ENCODE measurements at places on chromosomes 7 and 10. TPM values are rescaled to one million over a fixed set of nuclear protein-coding genes. Genes with fewer than 3 reads are reported as not detected.
A peak's percentile ranks its signal among the peaks of the same experiment; 100 is the strongest.

Gene CALML3
- polyA plus RNA-seq, result not detected

DNA sequence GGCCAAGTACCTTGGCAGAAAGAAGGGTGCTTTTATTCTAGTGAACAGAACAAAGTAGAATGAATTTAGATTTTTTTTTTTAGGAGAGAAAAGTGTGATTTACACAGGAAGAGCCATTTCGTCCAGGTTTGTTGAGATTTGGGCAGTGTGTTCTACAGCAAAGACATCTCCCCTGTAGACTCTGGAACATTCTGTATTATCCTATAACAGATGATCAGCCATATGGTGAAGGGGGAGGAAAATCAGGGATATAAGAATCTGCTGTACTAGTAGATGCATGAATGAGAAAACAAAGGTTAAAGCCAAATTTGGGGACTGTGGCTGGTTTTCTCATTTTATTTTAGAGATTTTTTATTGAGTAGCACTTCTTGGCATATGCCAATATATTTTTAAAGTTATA is 453.7 kb upstream of the LRRTM3 start:
- no peak for DNase-seq

GRCh38 chr10:6033954-6034353 is 28.2 kb downstream of the IL2RA start:
- no peak for DNase-seq

Gene PTPRE
- polyA plus RNA-seq, result 1.5 TPM

DNA sequence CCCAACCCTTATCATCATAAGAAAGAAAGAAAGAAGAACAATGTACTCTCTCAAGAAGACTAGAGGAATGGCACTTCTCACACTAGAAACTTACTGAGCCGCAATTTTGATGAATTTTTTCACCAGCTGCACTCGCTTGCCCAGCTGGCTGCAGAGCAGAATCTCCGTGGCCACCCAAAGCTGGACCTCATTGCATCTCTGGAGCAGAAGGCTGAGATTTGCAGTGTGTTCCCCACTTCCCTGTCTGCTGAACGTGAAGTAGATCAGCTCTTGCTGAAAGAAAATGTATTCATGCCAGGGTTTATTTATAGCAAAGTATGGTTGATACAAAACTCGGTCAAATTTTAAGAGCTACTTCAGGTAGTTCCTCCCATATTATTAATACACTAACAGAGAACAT is 199.3 kb upstream of the CDCA7L start:
- no peak for DNase-seq

- no peak for DNase-seq
These were observed 8.3 kb downstream of the ALKBH4 start for GRCh38 chr7:102456327-102456726.

DNA sequence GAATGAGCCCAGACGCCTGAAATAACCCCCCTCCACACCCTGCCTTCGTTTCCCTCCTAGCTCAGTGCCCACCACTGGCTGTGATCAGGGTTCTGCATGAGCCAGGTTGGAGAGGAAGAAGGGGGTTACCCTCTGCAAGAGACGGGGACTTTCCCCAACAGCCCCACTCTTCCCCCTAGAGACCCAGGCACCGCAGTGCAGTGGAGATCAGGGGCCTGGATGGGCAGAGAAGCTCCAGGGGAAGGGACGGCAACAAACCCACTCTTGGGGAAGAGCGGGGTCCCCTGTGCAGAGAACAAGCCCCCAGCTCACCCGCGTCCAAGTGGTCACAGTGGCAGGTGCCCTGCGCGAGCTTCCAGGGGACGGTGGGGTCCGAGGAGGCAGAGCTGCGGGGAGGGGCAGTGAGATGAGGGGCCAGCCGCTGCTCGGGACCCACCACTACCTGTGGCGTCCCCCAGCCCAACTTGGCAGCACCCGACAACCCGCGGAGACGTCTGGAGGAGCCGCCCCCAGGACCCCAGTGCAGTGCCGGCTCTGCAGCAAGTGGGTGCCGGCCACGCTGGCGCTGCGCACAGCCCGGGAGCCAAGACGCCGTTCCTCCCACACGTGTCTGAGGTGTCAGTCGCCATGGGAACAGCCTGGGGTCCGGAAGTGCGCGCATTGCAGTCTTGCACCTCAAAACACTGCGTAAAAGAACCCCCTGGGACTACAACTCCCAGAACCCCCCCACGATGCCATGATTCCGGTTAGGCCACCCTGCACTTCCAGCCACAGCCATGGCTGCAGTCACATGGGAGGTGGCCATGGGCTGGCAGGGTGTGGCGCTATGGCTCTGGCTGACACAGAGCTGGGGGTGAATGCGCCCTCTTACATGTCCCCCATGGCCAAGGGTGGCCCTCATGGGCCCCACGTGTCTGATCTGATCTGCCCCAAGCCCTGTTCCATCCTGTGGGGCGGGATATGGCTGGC is 45.8 kb upstream of the WIPI2 start:
- peak; percentile 16 for DNase-seq

DNA sequence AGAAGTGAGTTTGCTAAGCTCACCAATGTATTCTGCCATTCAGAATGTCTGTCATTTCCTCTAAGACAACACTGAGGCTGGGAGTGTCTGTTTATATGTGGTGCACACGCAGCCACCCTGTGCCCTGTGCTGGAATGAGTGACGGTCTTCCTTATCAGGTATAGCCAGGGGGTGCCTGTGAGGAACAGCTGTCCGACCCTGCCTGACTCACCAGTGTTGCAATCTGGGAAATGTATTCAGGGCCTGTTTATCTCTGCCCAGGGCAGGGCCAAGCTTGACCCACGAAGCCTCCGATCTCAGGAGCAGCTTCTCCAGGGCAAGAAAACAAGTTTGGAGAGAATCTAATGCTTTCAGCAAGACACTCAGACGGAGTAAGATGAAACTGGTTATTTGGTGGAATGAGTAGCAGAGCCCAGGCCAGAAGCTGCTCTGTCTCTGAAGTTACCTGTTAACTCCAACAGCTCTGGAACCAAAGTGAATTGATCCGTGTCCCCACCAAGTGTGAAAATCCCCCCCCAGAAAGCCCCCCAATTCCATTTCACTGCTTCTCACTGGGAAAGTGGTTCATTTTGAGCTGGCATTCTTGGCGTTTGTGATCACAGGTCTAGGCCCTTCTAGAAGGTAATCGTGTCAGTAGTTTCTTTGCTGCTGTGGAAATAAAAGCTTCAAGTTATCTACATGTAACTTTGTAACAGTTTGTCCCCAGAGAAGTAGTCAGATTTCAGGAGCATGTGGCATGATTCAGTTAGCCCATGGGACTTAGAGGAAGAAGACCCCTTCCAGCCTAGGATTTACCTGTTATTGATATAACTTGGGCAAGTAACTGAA is 6.1 kb upstream of the UBE2H start:
- DNase-seq, result peak; percentile 85

Gene TDRD1
- not detected for polyA plus RNA-seq

DNA sequence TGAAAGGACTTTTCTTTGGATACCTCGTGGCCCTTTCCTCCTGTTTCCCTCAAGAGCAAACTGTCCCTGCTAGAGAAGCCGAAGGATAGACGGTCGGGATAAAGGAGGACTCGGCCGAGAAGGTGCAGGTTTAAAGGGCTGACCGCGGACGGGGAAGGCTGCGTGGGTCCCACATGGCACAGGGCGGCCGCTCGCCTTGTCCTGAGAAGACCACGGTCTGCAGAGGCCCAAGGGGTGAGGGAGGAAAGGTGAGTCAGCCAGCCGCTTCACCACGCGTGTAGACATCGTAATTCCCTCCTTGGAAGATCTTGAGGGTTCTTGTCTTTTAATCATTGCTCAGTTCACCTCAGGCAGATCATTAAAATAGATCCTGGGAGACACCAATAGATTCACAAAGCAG is 253.8 kb downstream of the DPP6 start:
- DNase-seq, result no peak

Gene GLI3
- 1.2 TPM for polyA plus RNA-seq

- no peak for DNase-seq
These were observed 1.8 kb upstream of the EFCAB10 start for GRCh38 chr7:105583061-105583460.

Gene VAX1
- polyA plus RNA-seq, result not detected

GRCh38 chr10:19958787-19959186 is 142.6 kb downstream of the PLXDC2 start:
- DNase-seq, result no peak

GRCh38 chr10:131946321-131946751 is 35.4 kb downstream of the BNIP3 start:
- no peak for DNase-seq

DNA sequence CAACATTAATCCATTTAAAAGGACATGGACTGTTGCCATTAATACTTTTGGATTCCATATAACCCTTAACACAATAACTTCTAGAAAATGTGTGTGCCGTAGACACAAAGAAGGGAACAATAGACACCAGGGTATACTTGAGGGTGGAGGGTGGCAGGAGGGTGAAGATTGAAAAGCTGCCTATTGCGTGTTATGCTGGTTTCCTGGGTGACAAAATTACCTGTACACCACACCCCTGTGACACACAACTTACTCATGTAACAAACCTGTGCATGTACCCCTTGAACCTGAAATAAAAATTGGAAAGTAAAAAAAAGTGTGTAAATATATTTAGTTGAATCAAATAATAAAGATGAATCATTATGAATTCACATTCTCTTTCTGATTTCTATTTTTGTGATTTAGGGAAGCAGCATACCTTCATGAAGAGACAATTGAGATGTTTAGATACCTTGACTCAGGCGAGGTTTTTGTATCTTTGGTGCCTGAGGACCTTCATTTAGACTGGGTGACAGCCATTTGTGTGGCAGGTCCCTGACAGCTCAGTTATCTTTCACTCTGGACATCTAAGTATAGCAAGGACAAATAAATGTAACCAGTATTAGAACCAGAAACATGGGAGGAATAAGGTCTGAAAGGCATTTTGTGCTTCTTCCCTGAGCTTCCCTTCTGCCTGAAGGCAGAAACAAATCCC is 28.7 kb downstream of the GIMAP8 start:
- no peak for DNase-seq

GRCh38 chr7:44286618-44287487 is 38.5 kb downstream of the CAMK2B start:
- peak; percentile 11 for DNase-seq

Gene HOGA1
- polyA plus RNA-seq, result 1.7 TPM

Gene IQUB
- 0.28 TPM for polyA plus RNA-seq

DNA sequence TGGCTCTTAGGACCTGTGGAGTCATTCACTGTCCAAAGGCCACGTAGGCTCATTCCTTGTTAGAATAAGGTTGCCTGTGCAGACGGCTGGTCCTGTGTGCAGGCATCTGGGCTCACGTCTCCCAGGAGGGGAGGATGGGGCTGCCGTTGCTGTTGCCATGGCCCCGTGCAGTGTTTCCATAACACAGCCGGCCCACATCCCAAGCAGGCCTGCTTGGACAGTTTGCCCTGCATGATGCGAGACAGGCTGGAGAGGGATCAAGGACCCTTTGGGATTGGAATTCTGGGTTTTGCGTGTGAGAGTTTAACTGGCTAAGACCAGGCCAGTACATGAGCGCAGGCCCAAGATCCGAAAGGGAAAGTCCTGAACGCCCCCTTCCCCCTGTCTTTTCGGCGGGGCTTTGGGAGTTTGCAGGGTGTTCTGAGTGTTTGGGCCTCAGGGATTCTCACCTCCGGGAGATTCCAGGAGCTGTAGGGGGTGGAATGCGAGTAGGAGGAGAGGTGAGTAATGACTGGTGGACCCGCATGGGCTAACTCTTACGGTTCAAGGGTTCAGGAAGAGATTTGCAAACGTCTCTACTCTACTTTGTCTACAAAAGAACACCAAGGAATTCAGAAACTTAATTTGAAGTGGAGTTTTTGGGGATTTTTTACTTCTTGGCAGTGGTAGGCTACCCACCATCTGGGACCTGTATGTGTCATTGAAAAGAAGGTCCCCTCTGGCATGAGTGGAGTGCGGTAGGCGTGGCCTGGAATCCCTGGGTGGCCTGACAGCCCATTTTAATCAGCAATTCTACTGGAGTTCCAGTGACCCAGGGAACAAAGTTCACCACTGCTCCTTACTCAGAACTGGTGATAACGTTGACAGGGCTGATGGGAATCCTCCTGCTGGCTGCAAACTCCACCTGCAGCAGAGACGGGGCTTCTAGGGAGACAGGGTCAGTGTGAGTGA is 125.4 kb downstream of the ITIH5 start:
- DNase-seq, result peak; percentile 49

DNA sequence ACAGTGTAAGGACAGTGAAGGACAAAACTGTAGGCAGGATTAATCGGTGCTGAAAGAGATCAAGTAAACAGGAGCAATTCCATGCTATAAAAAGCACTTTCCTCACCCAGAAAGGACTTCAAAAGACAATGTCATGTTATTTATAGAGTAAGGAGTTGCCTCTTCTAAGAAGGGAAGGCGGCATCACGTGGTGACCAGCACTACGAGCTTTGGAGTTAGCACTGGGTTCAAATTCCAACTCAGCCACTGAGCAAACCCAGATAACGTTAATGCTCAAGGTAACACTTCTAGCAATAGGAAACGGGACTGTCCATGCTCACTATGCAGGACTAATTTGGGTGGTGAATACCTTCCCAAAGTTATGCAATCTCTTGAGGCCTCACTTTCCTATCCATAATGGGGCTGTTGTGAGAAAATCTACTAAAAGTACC is 715 bp upstream of the PANK1 start:
- no peak for DNase-seq

Gene PTPRZ1
- polyA plus RNA-seq, result not detected

DNA sequence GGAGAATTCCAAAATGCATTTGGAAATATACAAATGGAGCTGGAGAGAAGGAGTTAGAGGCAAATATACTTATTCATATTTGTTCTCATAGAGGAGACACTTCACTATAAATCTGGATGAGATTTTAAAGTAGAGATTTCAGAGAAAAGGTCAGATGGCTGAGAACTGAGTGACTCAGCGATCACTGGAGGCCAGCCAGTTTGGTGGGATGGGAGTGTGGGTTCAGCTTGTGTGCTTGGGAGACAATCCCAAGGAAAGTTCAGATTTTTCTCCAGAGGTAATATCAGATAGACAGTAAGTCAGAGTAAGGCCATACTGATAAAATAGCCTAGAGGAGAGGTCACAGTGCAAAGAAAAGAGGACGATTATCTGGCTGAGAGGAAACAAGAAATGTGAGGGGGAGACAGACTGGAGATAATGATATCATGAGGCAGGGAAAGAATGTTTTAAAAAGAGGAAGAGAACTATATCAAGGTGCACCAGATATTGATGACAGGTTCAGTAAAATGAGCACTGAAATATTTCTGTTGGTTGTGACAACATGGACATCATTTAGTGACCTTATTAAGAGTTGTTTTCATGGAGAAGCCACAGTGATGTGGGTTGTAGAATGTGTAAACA is 67.0 kb downstream of the MDFIC start:
- peak; percentile 72 for DNase-seq
